T-helper 17 cell (primary cell): ENCODE measurements at places on chromosomes 7 and 10.

DNA sequence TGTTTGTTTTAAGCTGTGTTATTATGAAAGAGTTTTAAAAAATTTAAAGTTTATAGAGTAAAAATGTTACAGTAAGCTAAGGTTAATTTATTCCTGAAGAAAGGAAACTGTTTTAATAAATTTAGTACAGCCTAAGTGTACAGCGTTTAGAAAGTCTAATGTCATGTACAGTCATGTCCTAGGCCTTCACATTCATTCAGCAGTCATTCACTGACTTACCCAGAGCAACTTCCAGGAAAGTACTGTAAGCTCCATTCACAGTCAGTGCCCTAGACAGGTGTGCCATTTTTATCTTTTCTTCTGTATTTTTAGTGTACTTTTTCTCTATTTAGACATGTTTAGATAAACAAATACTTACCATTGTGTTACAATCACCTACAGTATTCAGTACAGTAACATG lies 126.8 kb downstream of the TPK1 start:
- peaks cover 2% of the 10 kb centered on the region for H3K4me1 ChIP-seq
- no peaks in the 10 kb centered on the region for H3K27me3 ChIP-seq
- H3K4me3 ChIP-seq, result no peak overlapping the region
- peaks cover 5% of the 10 kb centered on the region for H3K36me3 ChIP-seq
- DNase-seq, result no peak
- H3K27ac ChIP-seq, result no peak overlapping the region

GRCh38 chr10:35731828-35732227 lies 89.7 kb upstream of the FZD8 start:
- H3K27me3 ChIP-seq, result no peaks in the 10 kb centered on the region
- H3K4me3 ChIP-seq, result no peak overlapping the region
- no peak overlapping the region for H3K27ac ChIP-seq
- DNase-seq, result no peak
- H3K4me1 ChIP-seq, result no peaks in the 10 kb centered on the region

DNA sequence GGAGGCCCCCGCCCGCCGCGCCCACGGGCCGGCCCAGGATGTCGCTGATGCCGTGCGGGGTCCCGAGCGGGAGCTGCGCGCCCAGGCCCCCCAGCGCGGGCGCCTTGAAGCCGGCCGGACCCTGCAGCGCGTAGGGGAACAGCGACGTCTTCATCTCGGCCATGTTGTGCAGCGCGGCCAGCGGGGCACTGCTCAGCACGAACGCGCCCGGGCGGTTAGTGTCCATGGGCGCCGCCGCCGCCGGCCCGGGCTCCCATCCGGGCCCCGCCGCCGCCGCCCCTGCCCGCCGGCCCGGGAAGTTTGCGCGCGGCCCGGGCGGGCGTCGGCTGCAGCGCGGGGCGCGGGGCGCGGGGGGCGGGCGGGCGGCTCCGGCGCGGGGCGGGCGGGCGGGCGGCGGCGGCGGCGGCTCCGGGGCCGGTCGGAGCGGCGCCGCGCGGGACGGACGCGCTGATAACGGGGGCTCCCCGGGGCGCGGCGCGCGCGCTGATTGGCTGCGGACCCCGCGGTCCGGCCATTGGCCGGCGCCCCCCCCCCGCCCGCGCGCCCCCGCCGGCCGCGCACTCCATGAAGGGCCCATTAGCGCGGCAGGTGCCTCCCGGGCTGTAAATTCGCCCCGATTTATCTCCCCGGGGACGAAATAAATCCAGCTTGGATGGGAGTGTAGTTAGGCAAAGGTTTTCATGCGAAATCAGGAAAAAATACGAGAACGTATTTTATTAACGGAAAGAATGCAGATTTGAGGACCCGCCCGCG lies at the start of gene NKX6-2:
Gene NKX6-2 (minus strand): TSS at position 425 of the 753 bp plus-strand sequence. CDS start 199 bp downstream, at position 226.
- DNase-seq, result no peak
- H3K4me3 ChIP-seq, result peak within 1 kb of the TSS; percentile 31
- H3K4me1 ChIP-seq, result peaks cover 3% of the 10 kb centered on the region

DNA sequence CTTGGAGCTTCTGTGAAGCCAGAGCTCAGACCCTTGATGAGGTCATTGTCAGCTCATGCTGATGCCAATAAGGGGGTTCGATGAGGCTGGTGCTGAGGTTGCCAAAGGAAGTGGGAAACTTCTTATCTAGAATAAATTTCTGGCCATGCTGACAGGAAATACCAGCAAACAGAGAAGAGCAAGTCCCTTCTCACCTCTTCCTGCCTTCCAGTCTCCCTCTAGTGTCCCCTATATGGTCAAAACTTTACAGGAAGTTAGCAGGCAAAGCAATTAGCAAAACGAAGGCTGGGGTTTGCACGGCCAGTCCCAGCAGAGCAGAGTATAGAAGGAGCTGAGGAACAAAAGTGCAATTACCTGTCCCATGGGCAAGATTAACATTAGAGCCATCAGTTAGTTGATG lies 15.1 kb upstream of the NEUROG3 start:
- no peak overlapping the region for H3K4me3 ChIP-seq
- no peak for DNase-seq
- peaks cover 5% of the 10 kb centered on the region for H3K4me1 ChIP-seq
- H3K27me3 ChIP-seq, result no peaks in the 10 kb centered on the region
- H3K27ac ChIP-seq, result no peak overlapping the region

- H3K4me3 ChIP-seq, result no peak overlapping the region
- peaks cover 7% of the 10 kb centered on the region for H3K4me1 ChIP-seq
- no peak for DNase-seq
Observed at GRCh38 chr7:151104411-151105235, 18.3 kb downstream of the AGAP3 start.

DNA sequence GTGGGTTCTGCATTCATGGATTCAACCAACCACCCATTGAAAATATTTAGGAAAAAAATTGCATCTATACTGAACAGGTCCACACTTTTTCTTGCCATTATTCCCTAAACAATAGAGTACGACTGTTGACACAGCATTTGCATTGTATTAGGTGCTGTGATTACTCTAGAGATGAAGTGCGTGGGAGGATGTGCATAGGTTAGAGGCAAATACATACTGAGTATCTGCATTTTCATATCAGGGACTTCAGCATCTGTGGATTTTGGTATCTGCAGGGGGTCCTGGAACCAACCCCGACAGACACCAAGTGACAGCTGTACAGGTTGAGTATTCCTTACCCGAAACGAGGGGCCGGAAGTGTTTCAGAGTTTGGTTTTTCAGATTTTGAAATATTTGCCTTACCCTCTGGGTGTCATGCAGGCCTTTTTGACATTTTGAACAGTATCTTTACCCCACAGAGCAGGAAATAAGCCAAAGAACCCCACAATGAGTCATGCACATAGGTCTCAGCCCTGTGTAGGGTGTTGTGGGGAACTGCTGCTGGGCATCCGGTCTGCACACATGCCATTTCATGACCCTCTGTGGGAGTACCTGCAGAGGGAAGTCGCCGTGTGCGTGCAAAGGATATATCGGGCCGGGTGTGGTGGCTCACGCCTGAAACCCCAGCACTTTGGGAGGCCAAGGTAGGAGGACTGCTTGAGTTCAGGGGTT lies 14.5 kb downstream of the NUDT5 start:
- peak overlapping the region; percentile 80 for H3K27ac ChIP-seq
- peak overlapping the region; percentile 73 for H3K4me3 ChIP-seq
- H3K4me1 ChIP-seq, result peaks cover 18% of the 10 kb centered on the region
- DNase-seq, result peak; percentile 34
- no peaks in the 10 kb centered on the region for H3K27me3 ChIP-seq

DNA sequence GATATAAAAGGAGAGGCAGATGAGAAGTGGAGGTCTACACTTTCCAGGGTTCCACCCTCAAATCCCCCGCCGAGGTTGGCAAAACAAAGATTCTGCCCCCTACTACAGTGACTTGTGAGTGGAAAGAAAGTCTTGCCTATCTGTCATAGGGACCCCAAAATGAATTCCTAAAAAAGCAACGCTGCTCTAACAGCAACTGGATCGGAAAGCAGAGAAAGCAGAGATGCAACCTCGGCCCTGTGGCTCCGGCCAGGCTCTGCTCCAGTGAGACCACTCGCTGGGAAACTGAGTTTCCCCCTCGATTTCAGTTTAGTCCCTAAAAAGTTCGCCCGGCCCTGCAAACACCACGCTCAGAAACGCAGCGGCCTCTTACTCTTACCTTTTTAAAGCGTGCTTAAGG lies 297.9 kb upstream of the NFE2L3 start:
- no peak for DNase-seq
- peak overlapping the region; percentile 4 for H3K4me3 ChIP-seq
- H3K36me3 ChIP-seq, result peaks cover 5% of the 10 kb centered on the region

DNA sequence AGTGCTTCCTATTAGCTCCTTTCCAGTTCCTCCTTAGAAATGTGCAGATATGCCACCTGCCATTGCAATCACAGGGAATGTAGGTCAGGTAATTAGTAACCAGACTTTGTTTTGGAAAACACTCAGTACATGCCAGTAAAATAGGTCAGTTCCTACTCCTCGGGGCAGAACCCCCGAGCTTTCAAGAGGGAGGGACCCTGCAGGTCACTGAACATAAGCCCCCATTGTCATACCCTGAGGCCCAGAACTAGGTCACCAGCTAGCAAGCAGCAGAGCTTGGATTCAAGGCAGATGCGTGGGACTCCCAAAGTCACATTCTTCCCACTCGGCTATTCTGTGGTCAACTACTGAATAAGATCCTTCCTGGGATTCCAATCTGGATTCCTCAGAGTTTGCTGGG lies 104.8 kb downstream of the PPP1R3C start:
- no peak overlapping the region for H3K4me3 ChIP-seq
- peaks cover 28% of the 10 kb centered on the region for H3K27me3 ChIP-seq
- H3K27ac ChIP-seq, result no peak overlapping the region
- no peaks in the 10 kb centered on the region for H3K36me3 ChIP-seq
- no peak for DNase-seq

- H3K27me3 ChIP-seq, result no peaks in the 10 kb centered on the region
- H3K4me1 ChIP-seq, result peaks cover 8% of the 10 kb centered on the region
- no peak for DNase-seq
Observed at GRCh38 chr7:30799206-30799975, 28.2 kb downstream of the MINDY4 start.

DNA sequence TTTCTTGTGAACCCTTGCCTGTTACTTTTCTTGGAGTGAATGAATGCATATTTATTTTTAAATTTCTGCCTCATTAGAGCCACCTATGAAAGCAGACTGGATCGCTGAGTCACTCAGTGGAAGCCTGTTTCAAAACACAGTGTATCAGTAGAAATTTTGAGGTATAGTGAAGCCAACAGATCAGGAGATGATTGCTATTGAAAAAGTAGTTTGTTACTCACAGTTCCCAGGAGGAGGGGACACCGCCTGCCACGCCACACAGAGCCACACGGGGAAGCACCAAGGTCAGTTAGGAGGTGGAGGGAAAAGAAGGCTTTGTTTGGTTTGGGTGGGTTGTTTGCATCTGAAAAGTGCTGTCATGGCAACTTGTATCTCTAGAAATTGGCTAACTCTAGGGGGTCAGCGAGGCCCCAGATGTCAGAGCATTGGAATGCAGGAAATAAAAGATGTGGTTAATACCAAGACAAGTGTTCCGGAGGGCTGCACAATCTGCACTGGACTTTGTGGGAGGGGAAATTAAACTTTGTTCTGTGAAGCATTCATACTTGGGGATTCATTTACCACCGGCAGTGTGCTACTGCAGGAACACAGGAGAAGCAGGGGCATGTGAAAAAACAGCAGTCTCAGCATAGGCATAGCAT lies 106.4 kb upstream of the SDK1 start:
- H3K27me3 ChIP-seq, result peaks cover 29% of the 10 kb centered on the region
- H3K27ac ChIP-seq, result peak overlapping the region; percentile 39
- DNase-seq, result no peak
- H3K36me3 ChIP-seq, result peaks cover 5% of the 10 kb centered on the region

- peaks cover 5% of the 10 kb centered on the region for H3K27me3 ChIP-seq
- H3K4me1 ChIP-seq, result no peaks in the 10 kb centered on the region
- no peaks in the 10 kb centered on the region for H3K36me3 ChIP-seq
- H3K4me3 ChIP-seq, result no peak overlapping the region
- no peak overlapping the region for H3K27ac ChIP-seq
Observed at GRCh38 chr7:464454-465401, 54.9 kb downstream of the PDGFA start.

DNA sequence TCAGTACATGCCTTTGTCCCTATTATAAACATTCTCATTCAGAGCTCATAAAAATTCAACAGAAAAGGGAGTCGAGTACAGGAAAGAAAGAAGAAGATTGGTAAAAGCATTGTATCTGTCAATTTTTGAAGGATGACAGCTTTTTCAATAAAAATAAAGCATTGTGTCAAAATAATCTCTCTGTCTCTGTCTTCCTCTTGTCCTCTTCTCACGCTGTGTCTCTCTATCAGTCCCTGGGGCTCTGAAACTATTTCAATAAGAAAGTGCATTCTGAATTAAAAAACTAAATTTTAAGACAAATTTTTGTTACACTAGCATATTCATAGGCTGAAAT lies 248.4 kb downstream of the TNS3 start:
- DNase-seq, result no peak
- H3K36me3 ChIP-seq, result no peaks in the 10 kb centered on the region
- no peaks in the 10 kb centered on the region for H3K4me1 ChIP-seq
- no peak overlapping the region for H3K27ac ChIP-seq

GRCh38 chr7:47893238-47893637 lies 55.0 kb downstream of the PKD1L1 start:
- peaks cover 2% of the 10 kb centered on the region for H3K4me1 ChIP-seq
- peaks cover 19% of the 10 kb centered on the region for H3K27me3 ChIP-seq
- no peak overlapping the region for H3K4me3 ChIP-seq
- H3K36me3 ChIP-seq, result peaks cover 13% of the 10 kb centered on the region
- DNase-seq, result no peak

DNA sequence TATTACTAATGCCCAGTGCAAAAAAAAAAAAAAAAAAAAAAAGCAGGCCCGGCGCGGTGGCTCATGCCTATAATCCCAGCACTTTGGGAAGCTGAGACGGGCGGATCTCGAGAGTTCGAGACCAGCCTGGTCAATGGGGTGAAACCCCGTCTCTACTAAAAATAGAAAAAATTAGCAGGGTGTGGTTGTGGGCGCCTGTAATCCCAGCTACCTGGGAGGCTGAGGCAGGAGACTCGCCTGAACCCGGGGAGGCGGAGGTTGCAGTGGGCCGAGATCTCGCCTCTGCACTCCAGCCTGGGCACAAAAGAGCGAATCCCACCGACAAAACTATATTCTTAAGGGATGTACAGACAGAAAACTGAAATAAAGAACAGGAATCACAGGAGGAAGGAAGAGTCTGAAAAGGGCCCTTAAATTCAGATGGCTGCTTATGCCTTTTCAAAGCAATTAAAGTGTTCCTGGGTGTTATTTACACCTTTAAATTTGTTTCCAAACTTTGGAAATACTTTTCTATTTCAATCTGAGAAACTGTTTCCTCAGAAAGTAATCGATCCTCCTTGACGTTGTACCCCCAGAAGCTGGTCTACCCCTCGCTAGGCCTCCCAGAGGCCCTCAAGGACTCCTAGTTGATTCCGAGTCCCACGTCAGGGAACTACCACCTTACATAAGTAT lies 2.0 kb upstream of the KMT2E start:
- peaks cover 14% of the 10 kb centered on the region for H3K36me3 ChIP-seq
- peak overlapping the region; percentile 100 for H3K27ac ChIP-seq
- no peak for DNase-seq
- H3K4me3 ChIP-seq, result peak overlapping the region; percentile 98

- DNase-seq, result no peak
- H3K4me1 ChIP-seq, result no peaks in the 10 kb centered on the region
Observed at GRCh38 chr10:75672842-75673241, 241.4 kb downstream of the LRMDA start.

DNA sequence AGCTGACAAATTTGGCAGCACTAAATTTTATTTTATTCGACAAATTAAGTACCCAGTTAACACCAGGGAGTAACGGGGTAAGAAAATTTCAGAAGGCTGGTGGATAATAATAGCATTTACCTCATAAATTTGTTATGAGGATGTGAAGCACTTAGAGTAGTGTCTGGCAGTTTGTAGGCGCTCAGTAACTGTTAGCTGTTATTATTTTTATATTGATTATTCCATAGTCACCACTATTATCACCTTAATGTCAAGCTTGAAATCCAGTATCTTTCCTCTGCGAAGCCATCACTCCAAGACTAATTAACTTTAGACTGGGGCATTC lies 563 bp upstream of the COA1 start:
- no peak for DNase-seq
- H3K27me3 ChIP-seq, result no peaks in the 10 kb centered on the region
- no peaks in the 10 kb centered on the region for H3K36me3 ChIP-seq
- H3K4me1 ChIP-seq, result peaks cover 31% of the 10 kb centered on the region
